ENCODE measurements at places on chromosomes 7 and 10. TPM values are rescaled to one million over a fixed set of nuclear protein-coding genes. Genes with fewer than 3 reads are reported as not detected.

ZNF722 gene
- not detected for polyA plus RNA-seq

DNA sequence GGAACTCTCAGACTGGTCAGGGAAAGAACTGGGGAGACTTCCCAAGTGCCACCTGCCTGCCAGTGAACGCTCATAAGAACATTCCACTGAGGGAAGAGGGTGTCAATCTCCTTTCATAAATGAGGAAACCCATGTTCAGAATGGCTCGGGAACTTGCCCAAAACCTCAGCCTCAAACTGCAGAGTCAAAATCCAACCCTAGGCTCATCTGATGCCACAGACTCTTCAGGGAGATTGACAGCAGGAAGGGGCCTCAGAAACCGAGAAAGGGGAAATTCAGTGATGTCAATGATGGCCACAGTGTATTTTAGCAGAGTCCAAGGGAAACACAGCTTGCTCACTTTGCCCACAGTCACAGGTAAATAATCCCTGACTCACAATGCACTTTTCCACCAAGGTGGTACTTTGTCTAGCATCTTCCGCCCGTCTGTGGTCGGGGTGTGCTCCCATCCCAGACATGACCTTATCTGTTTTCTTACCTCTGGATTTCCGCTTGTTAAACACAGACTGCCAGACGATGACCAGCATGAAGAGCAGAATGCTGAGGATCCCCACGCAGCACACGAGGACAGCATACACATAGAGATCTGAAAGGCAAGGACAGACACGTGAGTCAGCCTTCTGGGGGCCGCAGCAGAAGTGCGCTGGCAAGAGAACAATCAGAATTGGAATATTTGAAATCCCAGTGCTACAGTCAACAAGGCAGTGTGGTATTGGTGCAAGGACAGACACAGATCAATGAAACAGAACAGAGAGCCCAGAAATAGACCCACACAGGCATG, 38.4 kb downstream of the VSTM4 start:
- H3K27me3 ChIP-seq = no peaks in the 10 kb centered on the region
- no peak overlapping the region for H3K4me3 ChIP-seq
- no peaks in the 10 kb centered on the region for H3K4me1 ChIP-seq

GRCh38 chr7:129469930-129470329, 32.4 kb upstream of the SMKR1 start:
- H3K4me3 ChIP-seq = no peak overlapping the region
- no peak overlapping the region for H3K27ac ChIP-seq
- peaks cover 3% of the 10 kb centered on the region for H3K4me1 ChIP-seq
- no peaks in the 10 kb centered on the region for H3K36me3 ChIP-seq

GRCh38 chr7:135758531-135758932, 9.9 kb upstream of the FAM180A start:
- H3K27me3 ChIP-seq = no peaks in the 10 kb centered on the region
- no peak for DNase-seq
- no peak overlapping the region for H3K4me3 ChIP-seq
- peaks cover 2% of the 10 kb centered on the region for H3K4me1 ChIP-seq
- no peaks in the 10 kb centered on the region for H3K36me3 ChIP-seq
- peak overlapping the region; percentile 83 for H3K27ac ChIP-seq

- no peaks in the 10 kb centered on the region for H3K36me3 ChIP-seq
- no peaks in the 10 kb centered on the region for H3K4me1 ChIP-seq
- no peaks in the 10 kb centered on the region for H3K27me3 ChIP-seq
- no peak overlapping the region for H3K27ac ChIP-seq
These were observed 1128.7 kb downstream of the CNTNAP2 start for GRCh38 chr7:147245274-147245673.

- H3K36me3 ChIP-seq = peaks cover 42% of the 10 kb centered on the region
- no peak for DNase-seq
- no peak overlapping the region for H3K27ac ChIP-seq
These were observed 3.5 kb downstream of the POLR3A start for GRCh38 chr10:78025685-78026364.

DNA sequence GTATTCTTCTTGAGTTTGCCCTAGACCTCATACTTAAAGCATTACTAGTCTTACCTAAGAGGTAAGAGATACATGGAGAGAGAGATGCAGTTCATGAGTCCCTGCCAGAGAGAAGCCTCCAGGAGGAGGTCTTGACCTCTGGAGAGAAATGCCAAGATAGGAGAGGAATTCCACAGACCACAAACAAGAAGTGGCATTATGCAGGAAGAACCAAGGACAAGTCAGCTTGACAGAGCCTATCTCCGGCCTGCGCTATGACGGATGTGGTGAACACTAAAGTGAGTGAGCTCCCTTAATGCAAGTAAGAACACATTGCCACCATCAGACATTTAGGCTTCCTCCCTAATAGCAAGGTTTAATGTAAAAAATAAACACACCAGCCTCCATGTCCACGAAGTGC, 27.9 kb upstream of the COL1A2 start:
- no peaks in the 10 kb centered on the region for H3K4me1 ChIP-seq
- no peaks in the 10 kb centered on the region for H3K36me3 ChIP-seq
- no peak overlapping the region for H3K27ac ChIP-seq
- H3K4me3 ChIP-seq = no peak overlapping the region
- no peaks in the 10 kb centered on the region for H3K27me3 ChIP-seq

DNA sequence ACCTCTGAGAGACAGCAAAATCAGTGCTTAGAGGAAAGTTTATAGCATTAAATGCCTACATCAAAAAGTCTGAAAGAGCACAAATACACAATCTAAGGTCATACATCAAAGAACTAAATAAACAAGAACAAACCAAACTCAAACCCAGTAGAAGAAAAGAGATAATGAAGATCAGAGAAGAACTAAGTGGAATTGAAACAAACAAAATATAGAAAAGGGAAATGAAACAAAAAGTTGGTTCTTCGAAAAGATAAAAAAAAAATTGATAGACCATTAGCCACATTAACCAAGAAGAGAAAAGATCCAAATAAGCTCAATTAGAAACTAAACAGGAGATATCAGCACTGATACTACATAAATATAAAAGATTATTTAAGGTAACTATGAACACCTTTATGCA, 280.0 kb upstream of the NRG3 start:
- no peak overlapping the region for H3K4me3 ChIP-seq
- no peaks in the 10 kb centered on the region for H3K4me1 ChIP-seq
- H3K27ac ChIP-seq = no peak overlapping the region
- no peaks in the 10 kb centered on the region for H3K36me3 ChIP-seq
- H3K27me3 ChIP-seq = no peaks in the 10 kb centered on the region

GRCh38 chr7:111098011-111098925, 7.3 kb downstream of the LRRN3 start:
- no peak overlapping the region for H3K27ac ChIP-seq
- H3K36me3 ChIP-seq = no peaks in the 10 kb centered on the region
- H3K27me3 ChIP-seq = no peaks in the 10 kb centered on the region
- peak; percentile 57 for DNase-seq

All from kidney (tissue), 22 donors.